ENCODE measurements at places on chromosomes 3 and 15.

DNA sequence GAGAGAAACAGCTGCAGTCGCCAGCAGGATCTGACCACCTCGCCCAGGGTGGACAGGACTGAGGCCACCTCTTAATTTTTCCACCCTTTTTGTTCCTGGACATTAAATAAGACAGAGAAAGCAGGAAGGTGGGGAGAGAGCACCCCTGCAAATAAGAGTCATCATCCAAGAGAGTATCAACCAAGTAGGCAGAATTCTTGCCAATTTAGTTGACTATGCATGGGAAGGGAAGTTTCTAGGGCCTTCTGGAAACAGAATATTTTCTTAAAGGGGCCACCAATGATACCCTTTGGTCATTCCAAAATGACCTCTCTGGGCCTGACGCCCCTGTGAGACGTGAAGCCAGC is 136.2 kb downstream of the TJP1 start:
- H3K27me3 ChIP-seq: no peaks in the 10 kb centered on the region
- no peaks in the 10 kb centered on the region for H3K36me3 ChIP-seq
- DNase-seq: no peak
- H3K4me3 ChIP-seq: no peak overlapping the region

DNA sequence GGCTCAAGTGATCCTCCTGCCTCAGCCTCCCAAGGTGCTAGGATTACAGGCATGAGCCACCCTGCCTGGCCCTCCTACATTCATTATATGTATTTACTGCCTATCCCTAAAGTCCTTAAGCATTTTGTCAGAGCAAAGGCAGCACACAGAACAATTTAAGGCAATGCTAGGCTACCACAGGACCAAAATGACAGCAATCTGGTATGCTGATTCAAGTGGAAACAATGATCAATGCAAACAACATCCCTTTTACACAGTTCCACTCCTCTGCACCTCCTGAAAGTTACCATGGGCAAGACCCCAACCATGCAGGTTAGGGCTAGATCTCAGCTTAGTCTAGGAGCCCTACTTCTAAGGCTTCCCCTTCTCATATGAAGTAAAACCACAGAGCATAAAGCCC is 40.3 kb downstream of the SPG11 start:
- no peaks in the 10 kb centered on the region for H3K27me3 ChIP-seq
- no peaks in the 10 kb centered on the region for H3K4me1 ChIP-seq
- H3K27ac ChIP-seq: no peak overlapping the region
- peaks cover 6% of the 10 kb centered on the region for H3K36me3 ChIP-seq

GRCh38 chr3:129278966-129279906 is 566 bp downstream of the HMCES start:
- peak overlapping the region; percentile 92 for H3K27ac ChIP-seq
- H3K4me1 ChIP-seq: peaks cover 16% of the 10 kb centered on the region
- DNase-seq: peak; percentile 74
- H3K27me3 ChIP-seq: no peaks in the 10 kb centered on the region
- peak overlapping the region; percentile 86 for H3K4me3 ChIP-seq
- H3K36me3 ChIP-seq: peaks cover 15% of the 10 kb centered on the region

DNA sequence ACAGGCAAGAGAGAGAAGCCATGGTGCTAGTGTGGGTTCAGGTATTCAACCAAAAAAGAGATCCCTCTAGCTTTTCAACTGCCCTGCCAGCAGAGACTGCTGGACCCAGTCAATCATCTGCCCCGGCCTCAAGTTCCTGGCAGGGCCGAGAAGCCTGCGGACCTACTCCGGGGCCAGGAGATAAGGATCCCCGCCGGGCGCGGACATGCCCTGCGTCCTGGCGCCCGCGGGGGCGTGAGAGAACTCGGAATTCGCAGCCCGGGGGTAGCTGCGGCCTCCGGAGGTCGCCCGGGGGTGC is 821 bp upstream of the MAGI1 start:
- H3K4me3 ChIP-seq: peak overlapping the region; percentile 32
- no peaks in the 10 kb centered on the region for H3K27me3 ChIP-seq
- DNase-seq: peak; percentile 60
- peak overlapping the region; percentile 89 for H3K27ac ChIP-seq
- H3K36me3 ChIP-seq: no peaks in the 10 kb centered on the region
- no peaks in the 10 kb centered on the region for H3K4me1 ChIP-seq

DNA sequence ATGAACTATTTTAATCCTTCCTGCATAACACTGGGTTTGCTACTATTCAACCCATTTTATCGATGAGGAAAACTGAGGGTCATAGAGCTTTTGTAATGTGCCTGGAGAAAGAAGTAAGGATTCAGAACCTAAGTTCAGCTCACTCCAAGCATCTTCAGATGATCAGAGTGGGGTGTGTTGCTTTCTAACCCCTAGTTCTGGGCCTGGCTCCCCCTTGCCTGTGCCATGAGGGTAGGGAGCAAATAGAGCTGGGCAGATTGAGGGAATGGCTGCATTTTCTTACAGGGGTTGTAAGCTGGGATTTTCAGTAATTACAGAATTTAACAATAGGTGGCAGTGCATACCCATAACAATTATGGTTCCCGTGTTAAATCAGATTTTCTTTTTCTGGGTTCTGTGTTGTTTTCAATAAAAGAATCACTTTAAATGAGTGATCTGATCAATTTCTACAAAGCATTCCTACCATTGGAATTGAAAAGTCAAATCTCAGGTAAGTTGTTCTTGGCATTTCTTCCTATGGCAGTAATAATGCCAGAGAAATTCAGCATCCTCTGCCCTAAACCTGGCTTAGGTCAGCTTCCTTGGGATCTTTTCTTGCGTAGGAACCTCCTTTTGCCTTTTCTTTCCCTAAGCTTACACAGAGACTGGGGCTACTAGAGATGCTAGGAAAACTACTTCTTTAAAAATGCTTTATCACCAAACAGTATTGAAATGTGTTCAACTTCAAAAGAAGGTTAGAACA is 103.8 kb upstream of the IL12A start:
- H3K4me3 ChIP-seq: no peak overlapping the region
- no peaks in the 10 kb centered on the region for H3K36me3 ChIP-seq
- H3K4me1 ChIP-seq: no peaks in the 10 kb centered on the region
- H3K27me3 ChIP-seq: no peaks in the 10 kb centered on the region
- DNase-seq: no peak
- H3K27ac ChIP-seq: no peak overlapping the region

All from pancreas (tissue), 10 donors.